ENCODE measurements at places on chromosomes 11 and 22. TPM values are rescaled to one million over a fixed set of nuclear protein-coding genes. Genes with fewer than 3 reads are reported as not detected.

Gene PVALB
- total RNA-seq = 0.61 TPM

Gene YPEL4
- 0.55 TPM for total RNA-seq

Gene CYTH4
- not detected for total RNA-seq

Gene TMEM121B
- 12.2 TPM for total RNA-seq

GRCh38 chr11:27551127-27551526 is 44.6 kb upstream of the LIN7C start:
- DNase-seq = no peak
- H3K27ac ChIP-seq = no peak overlapping the region

DNA sequence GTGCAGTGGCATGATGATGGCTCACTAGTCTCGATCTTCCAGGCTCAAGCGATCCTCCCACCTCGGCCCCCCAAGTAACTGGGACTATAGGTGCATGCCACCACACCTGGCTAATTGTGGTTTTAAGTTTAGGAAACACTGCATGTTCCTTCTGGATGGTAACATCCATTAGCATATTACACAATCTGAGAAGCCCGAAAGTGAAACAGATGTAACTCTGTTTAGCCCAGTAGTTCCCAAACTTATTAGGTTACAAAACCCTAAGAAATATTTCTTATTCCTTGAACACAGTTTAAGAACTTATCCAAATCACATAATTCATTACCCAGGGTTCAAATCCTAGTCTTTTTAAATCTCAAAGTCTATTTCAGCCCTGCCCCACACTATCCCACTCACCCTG is 28.3 kb downstream of the POLDIP3 start:
- H3K27ac ChIP-seq = no peak overlapping the region
- H3K27me3 ChIP-seq = no peaks in the 10 kb centered on the region
- no peak for DNase-seq
- H3K4me1 ChIP-seq = peaks cover 8% of the 10 kb centered on the region

DNA sequence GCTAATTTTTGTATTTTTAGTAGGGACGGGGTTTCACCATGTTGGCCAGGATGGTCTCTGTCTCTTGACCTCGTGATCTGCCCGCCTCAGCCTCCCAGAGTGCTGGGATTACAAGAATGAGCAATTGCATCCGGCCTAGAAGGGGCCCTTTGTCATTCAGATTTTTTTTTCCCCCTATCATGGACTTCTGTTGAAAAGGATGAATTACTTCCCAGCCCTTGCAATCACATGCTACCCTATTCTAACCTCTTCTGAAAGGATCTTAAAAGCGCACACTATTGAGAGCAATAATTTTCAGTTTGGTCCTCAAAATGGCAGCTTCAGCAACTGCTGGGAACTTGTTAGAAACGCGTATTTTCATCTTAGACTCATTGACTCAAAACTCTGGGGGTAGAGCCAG is 575.6 kb upstream of the KIRREL3 start:
- peaks cover 8% of the 10 kb centered on the region for H3K4me1 ChIP-seq
- H3K27me3 ChIP-seq = no peaks in the 10 kb centered on the region
- no peak for DNase-seq
- no peak overlapping the region for H3K27ac ChIP-seq

DNA sequence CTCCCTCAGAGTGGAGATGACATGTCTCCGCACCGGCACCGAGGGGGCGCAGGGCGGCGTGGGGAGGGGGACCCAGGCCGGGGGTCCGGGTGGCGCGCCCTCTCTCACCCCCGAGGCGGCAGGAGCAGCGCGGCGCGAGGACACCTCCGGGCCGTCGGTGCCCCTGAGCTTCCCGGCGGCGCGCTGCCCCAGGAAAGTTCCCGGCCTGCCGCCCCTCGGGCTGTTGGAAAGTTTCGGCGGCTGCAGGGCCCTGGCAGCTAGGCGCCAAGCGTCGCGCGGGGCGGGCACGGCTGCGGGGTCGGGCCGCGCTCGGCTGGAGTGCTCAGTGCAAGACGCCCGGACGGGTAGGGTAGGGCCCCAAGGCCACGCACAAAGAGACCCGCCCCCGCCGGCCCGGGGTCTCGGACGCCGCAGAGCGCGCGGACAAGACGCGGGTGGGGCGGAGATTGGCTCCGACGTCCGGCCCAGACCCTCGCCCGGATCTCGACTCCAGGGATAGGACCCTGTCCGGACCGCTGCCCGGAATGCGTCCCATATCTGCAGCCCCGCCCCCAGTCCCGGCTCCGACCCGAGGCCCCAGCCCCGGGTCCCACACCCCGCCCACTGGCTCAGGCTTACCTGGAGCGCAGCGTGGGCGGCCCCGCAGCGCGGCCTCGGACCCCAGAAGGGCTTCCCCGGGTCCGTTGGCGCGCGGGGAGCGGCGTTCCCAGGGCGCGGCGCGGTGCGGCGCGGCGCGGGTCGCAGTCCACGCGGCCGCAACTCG is 471 bp downstream of the ARVCF start:
- H3K4me1 ChIP-seq = peaks cover 17% of the 10 kb centered on the region
- no peaks in the 10 kb centered on the region for H3K36me3 ChIP-seq
- peak; percentile 31 for DNase-seq
- H3K27ac ChIP-seq = no peak overlapping the region
- H3K27me3 ChIP-seq = peaks cover 45% of the 10 kb centered on the region
- H3K4me3 ChIP-seq = no peak overlapping the region

DNA sequence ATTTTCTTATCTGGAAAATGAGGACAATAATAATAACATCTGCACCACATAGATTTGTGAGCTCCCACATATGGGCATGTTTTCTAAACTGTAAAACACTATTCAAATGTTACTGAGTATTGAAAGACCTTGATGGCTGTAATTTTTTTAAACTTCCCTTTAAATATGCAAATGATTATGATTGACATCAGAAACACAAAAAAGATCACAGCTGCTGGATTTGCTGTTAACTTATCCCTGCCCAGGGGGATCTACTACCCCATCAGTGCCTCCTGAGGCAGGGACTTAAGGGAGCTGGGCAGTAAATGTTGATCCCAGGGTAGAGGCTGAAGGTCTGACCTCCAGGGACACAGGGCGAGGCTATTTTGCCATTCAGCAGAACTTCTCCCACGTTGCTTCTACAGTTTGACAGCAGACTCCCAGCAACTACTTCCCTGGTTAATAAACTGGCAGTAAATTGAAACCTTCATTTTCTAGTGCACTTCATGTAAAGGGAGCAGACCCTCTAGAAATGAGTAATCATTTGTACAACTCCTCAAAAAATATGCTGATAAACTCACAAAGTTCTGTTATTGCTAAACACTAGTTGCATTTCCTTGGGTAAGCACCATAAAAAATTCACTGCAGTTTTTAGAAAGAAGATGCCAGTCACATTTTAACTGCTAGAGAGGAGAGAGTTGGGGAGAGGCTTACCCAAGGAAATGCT is 20.3 kb downstream of the TMPRSS5 start:
- H3K27ac ChIP-seq = no peak overlapping the region
- H3K4me3 ChIP-seq = no peak overlapping the region
- DNase-seq = no peak
- no peaks in the 10 kb centered on the region for H3K36me3 ChIP-seq

- H3K4me1 ChIP-seq = peaks cover 53% of the 10 kb centered on the region
- H3K36me3 ChIP-seq = peaks cover 31% of the 10 kb centered on the region
- DNase-seq = no peak
- peaks cover 6% of the 10 kb centered on the region for H3K27me3 ChIP-seq
- H3K27ac ChIP-seq = peak overlapping the region; percentile 100
Observed at GRCh38 chr11:10809373-10810160, 841 bp upstream of the EIF4G2 start.

- H3K27me3 ChIP-seq = no peaks in the 10 kb centered on the region
- H3K27ac ChIP-seq = no peak overlapping the region
- H3K4me1 ChIP-seq = peaks cover 18% of the 10 kb centered on the region
- H3K36me3 ChIP-seq = peaks cover 4% of the 10 kb centered on the region
Observed at GRCh38 chr11:132933703-132934102, 598.6 kb downstream of the OPCML start.

GRCh38 chr22:20226760-20227350 is 41.3 kb downstream of the RTN4R start:
- no peaks in the 10 kb centered on the region for H3K36me3 ChIP-seq
- no peaks in the 10 kb centered on the region for H3K4me1 ChIP-seq
- H3K4me3 ChIP-seq = no peak overlapping the region
- no peak for DNase-seq
- no peak overlapping the region for H3K27ac ChIP-seq

- DNase-seq = no peak
- H3K4me1 ChIP-seq = no peaks in the 10 kb centered on the region
- peaks cover 5% of the 10 kb centered on the region for H3K36me3 ChIP-seq
- no peak overlapping the region for H3K4me3 ChIP-seq
- no peak overlapping the region for H3K27ac ChIP-seq
Observed at GRCh38 chr11:54558919-54559318, 44.9 kb downstream of the OR4C46 start.

- H3K27me3 ChIP-seq = no peaks in the 10 kb centered on the region
- peaks cover 33% of the 10 kb centered on the region for H3K4me1 ChIP-seq
- H3K36me3 ChIP-seq = peaks cover 14% of the 10 kb centered on the region
- DNase-seq = no peak
Observed at GRCh38 chr11:94796863-94797262, 28.7 kb downstream of the AMOTL1 start.

- no peaks in the 10 kb centered on the region for H3K36me3 ChIP-seq
- peaks cover 19% of the 10 kb centered on the region for H3K4me1 ChIP-seq
- H3K27ac ChIP-seq = no peak overlapping the region
- DNase-seq = no peak
Observed at GRCh38 chr22:33865996-33866395, 54.3 kb downstream of the LARGE1 start.

Measured in neural crest cell (in vitro differentiated cells).